ENCODE measurements at places on chromosomes 7 and 10. TPM values are rescaled to one million over a fixed set of nuclear protein-coding genes. Genes with fewer than 3 reads are reported as not detected.

The NPY gene
- total RNA-seq, result not detected

DNA sequence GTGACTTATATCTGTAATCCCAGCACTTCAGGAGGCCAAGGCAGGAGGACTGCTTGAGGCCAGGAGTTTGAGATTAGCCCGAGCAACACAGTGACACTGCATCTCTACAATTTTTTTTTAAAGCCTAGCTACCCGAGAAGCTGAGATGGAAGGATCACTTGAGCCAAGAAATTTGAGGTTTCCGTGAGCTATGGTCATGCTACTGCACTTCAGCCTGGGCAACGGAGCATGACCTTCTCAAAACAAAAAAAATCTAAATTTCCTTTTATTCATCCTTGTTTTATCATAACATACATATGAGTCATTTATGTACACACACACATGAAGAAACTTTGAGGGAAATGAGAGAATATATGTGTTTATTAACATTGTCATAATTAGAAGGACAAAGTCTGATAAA lies 277.5 kb upstream of the MAGI2 start:
- no peak for DNase-seq
- H3K36me3 ChIP-seq, result peaks cover 2% of the 10 kb centered on the region
- H3K4me1 ChIP-seq, result no peaks in the 10 kb centered on the region
- no peak overlapping the region for H3K27ac ChIP-seq
- no peak overlapping the region for H3K4me3 ChIP-seq

- H3K36me3 ChIP-seq, result peaks cover 12% of the 10 kb centered on the region
- no peak overlapping the region for H3K27ac ChIP-seq
- H3K4me3 ChIP-seq, result peak overlapping the region; percentile 75
- no peaks in the 10 kb centered on the region for H3K27me3 ChIP-seq
- no peak for DNase-seq
- H3K4me1 ChIP-seq, result no peaks in the 10 kb centered on the region
Observed at GRCh38 chr10:37856881-37857286, 526 bp downstream of the ZNF248 start.

The SEMA3D gene
- 5.4 TPM for total RNA-seq

- H3K4me3 ChIP-seq, result no peak overlapping the region
- no peak overlapping the region for H3K27ac ChIP-seq
- no peaks in the 10 kb centered on the region for H3K4me1 ChIP-seq
- peaks cover 14% of the 10 kb centered on the region for H3K36me3 ChIP-seq
- H3K27me3 ChIP-seq, result no peaks in the 10 kb centered on the region
- no peak for DNase-seq
Observed at GRCh38 chr10:21626457-21627161, 92.6 kb downstream of the MLLT10 start.

DNA sequence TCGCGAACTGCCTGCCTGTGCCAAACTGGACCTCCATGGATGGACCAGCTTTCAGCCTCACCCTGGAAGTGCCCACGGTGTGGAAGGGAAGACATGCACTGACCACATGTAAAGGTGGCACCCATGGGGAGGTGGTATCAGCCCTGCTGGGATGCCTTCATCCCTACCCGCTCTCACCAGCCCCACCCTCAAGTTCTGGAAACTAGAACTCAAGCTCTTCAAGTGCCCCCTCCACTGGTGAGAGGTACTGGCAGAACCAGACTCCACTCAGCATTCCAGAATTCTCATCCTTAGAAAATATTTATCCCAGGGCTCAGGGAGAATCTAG lies 5.9 kb downstream of the ZNF488 start:
- H3K4me3 ChIP-seq, result no peak overlapping the region
- no peak for DNase-seq
- H3K4me1 ChIP-seq, result peaks cover 2% of the 10 kb centered on the region
- H3K36me3 ChIP-seq, result no peaks in the 10 kb centered on the region
- H3K27me3 ChIP-seq, result no peaks in the 10 kb centered on the region

DNA sequence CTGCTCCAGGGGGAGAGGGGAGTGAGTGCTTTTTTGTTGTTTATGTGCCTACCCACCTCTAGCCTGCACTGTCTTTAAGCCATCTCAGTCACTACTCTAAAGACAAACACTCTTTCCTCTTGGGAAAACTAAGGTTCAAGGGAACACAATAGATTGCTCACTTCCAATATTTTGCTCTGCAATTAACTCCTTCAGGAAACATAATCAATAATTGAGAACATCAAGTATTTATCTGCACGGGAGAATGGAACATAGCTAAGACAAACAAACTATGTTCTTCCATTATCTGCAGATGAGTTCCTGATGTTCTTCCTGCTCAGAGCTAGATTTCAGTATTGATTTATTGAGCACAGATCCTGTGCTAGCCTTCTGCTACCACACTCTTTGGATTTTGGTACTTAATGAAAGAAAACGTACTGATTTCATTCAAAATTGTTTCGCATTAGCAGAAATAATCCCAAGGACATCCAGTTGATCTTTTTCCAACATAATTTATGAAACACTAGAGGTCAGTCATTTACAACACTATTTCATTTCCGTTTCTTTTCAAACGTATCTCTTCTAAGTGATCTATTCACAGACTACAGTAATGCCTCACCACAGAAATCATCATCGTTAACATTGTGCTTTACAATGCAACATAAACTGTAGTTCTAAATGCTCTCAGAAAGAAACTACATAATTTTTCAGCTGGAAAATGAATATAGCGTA lies 8.3 kb downstream of the NEBL start:
- no peaks in the 10 kb centered on the region for H3K36me3 ChIP-seq
- no peak for DNase-seq
- no peaks in the 10 kb centered on the region for H3K27me3 ChIP-seq
- H3K4me1 ChIP-seq, result peaks cover 9% of the 10 kb centered on the region
- H3K27ac ChIP-seq, result no peak overlapping the region

The SLC29A4 gene
- total RNA-seq, result 12.4 TPM

- no peaks in the 10 kb centered on the region for H3K4me1 ChIP-seq
- H3K27ac ChIP-seq, result no peak overlapping the region
- H3K4me3 ChIP-seq, result no peak overlapping the region
Observed at GRCh38 chr10:7523656-7524055, 112.8 kb upstream of the SFMBT2 start.

DNA sequence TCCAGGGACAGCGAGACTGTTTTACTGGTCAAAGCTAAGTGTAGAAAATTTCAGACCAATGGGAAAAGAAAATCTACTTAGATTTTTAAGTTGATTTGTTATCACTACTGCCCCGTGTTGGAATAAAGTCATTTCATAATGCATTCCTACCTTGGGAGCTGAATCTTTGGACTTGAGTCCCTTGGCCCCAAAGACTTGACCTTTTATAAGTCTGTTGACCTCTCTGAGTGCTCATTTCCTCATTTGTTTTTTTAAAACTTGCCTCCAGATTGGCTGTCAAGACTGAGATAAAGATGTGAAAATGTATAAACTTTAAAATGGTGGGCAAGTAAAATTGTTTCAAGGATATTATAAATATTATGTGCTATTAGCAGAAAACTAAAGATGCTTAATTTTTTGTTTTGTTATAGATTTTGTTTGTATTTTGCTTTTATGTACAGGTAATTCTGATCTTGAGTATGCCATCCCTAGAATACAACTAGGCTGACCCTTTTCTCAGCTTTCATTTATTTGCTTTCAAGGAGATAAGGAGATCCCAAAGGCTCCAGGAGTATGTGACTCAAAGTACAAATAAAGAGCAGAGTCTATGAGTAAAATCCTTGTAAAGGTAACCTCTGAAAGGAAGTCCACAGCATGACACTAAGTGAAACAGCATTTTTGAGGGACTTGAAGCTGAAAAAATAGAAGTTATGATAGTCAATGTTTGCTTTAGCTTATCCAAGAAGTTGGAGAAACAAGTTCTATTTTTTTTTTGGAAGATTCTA lies 54.6 kb downstream of the TMEM26 start:
- no peaks in the 10 kb centered on the region for H3K27me3 ChIP-seq
- DNase-seq, result no peak
- no peaks in the 10 kb centered on the region for H3K4me1 ChIP-seq
- H3K27ac ChIP-seq, result no peak overlapping the region
- no peak overlapping the region for H3K4me3 ChIP-seq
- no peaks in the 10 kb centered on the region for H3K36me3 ChIP-seq

- H3K36me3 ChIP-seq, result peaks cover 6% of the 10 kb centered on the region
- DNase-seq, result no peak
- 0 out of 2 replicates have a peak, but pooled peaks cover 1% of the 10 kb centered on the region for H3K27me3 ChIP-seq
- H3K27ac ChIP-seq, result no peak overlapping the region
- H3K4me3 ChIP-seq, result no peak overlapping the region
- peaks cover 5% of the 10 kb centered on the region for H3K4me1 ChIP-seq
Observed at GRCh38 chr7:128837521-128837921, 7.3 kb downstream of the FLNC start.

The CCDC3 gene
- 2.3 TPM for total RNA-seq

The TMEM139 gene
- total RNA-seq, result 0.85 TPM

DNA sequence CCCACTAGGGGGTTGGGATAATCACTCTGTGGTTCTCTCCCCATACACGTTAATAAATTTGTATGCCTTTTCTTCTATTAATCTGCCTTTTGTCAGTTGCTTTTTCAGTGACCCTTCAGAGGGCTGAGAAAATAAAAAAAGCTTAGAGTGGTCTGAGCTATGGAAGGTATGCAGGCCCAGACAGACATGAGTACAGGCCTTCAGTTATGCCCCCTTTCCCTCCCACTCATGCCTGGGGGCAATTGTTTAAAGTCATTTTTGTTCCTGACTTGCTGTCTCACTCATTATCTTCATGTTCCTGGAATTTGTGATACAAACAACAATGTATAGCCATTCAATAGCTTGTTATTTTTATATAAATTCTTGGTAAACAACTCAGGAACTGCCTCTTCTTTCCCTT lies 170.8 kb downstream of the AKR1D1 start:
- H3K4me1 ChIP-seq, result peaks cover 3% of the 10 kb centered on the region
- peak overlapping the region; percentile 67 for H3K27ac ChIP-seq
- H3K36me3 ChIP-seq, result no peaks in the 10 kb centered on the region
- no peak overlapping the region for H3K4me3 ChIP-seq

DNA sequence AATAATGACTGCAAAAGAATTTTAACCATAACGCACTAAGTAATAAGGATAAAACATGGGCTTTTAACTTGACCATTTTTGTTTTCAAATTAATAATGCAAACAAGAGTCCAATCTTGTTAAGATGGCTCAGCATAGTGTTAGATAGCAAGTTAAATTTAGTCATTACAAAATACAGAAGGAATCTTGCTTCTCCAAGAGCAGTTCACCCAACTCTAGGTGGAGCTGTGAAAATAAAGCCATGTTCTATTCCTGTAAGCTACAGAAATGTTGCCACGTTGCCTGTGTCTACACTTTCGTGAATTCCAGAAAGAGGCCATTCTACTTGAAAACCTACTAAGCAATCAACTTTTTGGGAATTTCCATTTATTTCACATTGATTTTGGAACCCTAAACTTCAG lies 191.9 kb downstream of the SFMBT2 start:
- H3K4me1 ChIP-seq, result no peaks in the 10 kb centered on the region
- H3K27me3 ChIP-seq, result no peaks in the 10 kb centered on the region
- H3K27ac ChIP-seq, result no peak overlapping the region
- no peak overlapping the region for H3K4me3 ChIP-seq
- no peak for DNase-seq
- H3K36me3 ChIP-seq, result peaks cover 20% of the 10 kb centered on the region

- H3K27me3 ChIP-seq, result no peaks in the 10 kb centered on the region
- no peak overlapping the region for H3K27ac ChIP-seq
- no peaks in the 10 kb centered on the region for H3K36me3 ChIP-seq
- no peaks in the 10 kb centered on the region for H3K4me1 ChIP-seq
- H3K4me3 ChIP-seq, result no peak overlapping the region
Observed at GRCh38 chr10:71053169-71053895, 159.0 kb upstream of the UNC5B start.
